ENCODE measurements at places on chromosomes 5 and 9.

DNA sequence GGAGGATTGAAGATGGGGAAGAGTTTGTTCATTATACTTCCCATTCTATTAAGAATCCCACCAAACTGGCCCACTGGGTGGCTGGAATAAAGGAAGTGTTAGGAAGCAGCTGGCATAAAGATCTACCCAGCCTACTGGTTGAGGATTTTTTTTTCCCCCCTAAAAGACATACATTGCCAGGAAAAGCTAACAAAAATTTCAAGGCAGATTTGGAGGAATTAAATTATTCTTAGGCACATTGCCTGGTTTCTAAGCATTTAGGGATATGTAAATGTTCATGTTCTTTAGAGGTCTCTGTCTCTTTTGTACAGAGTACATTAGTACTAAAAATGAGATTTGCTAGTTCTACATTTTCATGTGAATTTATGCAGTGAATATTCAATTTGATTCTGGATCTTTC lies 8.3 kb downstream of the PIK3R1 start:
- no peak for DNase-seq

GRCh38 chr5:9361835-9362234 lies 184.0 kb downstream of the SEMA5A start:
- DNase-seq = peak; percentile 5

GRCh38 chr9:121886759-121887485 lies 206.2 kb downstream of the TTLL11 start:
- no peak for DNase-seq

DNA sequence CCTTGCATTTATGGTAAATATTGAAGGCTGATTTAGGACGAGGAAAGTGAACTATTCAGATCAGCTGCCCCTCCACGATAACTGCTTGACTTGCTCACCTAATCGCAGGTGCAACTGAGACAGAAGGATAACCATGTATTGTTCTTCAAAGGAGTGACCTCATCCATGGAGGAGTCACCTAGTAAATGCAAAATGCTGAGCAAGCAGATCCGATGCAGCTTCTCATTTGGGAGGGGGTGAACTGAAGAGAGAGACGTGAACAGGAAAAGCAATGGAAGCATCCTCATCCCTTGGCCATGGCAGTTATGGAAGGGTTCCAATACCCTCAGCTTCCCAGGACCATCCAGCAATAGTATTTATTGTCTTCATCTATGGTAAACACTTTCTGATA lies 47.5 kb downstream of the RASGRF2 start:
- no peak for DNase-seq

GRCh38 chr5:64746446-64746845 lies 22.0 kb downstream of the SREK1IP1 start:
- DNase-seq = no peak

DNA sequence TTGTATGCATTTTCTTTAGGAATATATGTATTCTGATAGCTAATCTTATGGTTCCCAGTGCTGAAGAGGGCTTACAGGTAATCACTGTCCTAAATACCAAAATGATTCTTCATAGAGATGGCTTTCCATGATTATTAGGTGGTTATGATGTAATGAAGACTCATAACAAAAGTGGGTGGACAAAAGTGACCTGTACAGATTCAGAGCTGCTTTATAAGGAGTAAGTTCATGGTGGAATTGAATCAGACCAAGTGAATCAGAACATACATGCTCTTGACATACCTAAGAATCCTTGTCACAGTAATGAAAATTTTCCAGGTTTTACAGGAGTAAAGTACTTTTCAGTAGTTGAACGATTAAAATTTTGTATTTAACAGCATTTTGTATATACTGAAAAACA lies 105.6 kb downstream of the NIPBL start:
- DNase-seq = no peak

- DNase-seq = no peak
Measured at GRCh38 chr5:168147568-168148360, 143.7 kb upstream of the WWC1 start.

GRCh38 chr5:173796721-173797495 lies 91.2 kb upstream of the CPEB4 start:
- DNase-seq = no peak

- no peak for DNase-seq
Measured at GRCh38 chr5:11234501-11234911, 473.5 kb upstream of the DAP start.

DNA sequence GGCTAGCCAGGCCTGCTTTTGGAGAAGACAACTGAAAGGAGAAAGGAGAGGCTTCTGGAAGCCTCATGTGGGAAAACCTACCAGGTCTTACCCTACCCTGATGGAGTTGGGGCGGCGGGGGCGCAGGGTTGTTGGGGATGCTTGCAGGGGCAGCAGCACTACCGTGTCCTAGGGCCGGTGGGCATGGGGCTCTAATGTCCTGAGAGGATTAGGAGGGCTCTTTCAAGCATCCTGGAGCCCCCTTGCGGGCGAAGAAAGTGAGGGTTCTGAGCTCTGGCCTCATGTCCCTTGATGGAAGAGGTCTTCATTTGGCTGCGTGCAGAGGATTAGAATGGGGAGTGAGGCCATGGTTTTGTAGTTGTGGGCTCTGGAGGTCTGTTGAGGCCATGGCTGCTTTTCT lies 86.9 kb upstream of the PITX1 start:
- no peak for DNase-seq

GRCh38 chr5:135253601-135254178 lies 145.3 kb downstream of the MACROH2A1 start:
- no peak for DNase-seq

DNA sequence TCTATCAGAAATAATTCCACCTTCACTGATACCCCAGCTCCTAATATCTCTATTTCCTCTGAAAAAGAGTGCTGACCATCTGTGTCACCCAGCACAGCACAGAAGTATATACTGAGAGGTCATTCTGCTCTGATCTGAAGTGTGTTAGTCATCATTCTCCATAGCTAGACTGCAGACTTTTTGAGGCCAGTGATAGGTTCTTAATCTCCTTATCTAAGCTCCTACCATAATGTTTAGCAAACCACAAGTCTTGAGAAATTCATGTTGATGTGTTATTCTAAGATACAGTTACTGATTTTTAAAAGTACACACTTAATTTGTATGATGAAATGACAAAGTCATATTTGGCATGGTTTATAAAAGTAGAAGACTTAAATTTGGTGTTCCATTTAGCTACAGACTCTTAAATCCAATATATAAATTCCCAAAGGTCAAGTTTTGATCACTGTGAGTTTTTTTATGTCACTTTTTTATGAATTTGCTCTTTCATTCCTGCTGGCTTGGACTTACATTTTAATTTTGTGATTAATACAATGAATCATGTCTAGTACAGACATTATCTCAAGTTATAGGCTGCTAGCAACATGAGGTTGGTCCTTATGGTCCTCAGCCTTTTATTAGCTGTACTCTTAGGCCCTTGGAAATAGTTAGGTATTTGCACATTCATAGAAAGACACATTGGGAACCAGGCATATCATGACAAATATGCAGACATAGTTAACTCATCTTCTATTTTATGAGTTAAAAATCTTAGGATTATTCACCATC lies 380.8 kb downstream of the EBF1 start:
- DNase-seq = no peak
